ENCODE measurements at places on chromosomes 7 and 10.

DNA sequence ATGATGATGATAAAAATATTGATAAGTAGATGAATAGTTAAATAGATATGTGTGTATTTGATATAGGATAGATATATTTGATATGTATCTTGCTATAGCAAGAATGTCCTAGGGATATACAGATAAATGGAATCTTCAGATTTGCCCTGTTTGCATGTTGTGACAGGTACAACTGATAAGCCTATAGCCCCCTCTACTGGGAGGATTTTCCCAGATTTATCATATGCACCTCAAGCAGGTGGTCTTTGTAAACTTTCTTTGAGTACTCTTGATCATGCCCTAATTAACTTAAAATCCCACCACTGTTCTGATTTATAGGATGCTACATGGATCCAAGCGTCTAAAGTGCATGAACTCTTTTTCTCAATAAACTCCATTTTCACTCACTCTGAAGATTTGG lies 1050.7 kb downstream of the SORCS3 start:
- no peak for DNase-seq

GRCh38 chr10:65320236-65321026 lies 1605.4 kb upstream of the LRRTM3 start:
- no peak for DNase-seq

- no peak for DNase-seq
Measured at GRCh38 chr7:121017586-121017985, 29.1 kb downstream of the CPED1 start.

DNA sequence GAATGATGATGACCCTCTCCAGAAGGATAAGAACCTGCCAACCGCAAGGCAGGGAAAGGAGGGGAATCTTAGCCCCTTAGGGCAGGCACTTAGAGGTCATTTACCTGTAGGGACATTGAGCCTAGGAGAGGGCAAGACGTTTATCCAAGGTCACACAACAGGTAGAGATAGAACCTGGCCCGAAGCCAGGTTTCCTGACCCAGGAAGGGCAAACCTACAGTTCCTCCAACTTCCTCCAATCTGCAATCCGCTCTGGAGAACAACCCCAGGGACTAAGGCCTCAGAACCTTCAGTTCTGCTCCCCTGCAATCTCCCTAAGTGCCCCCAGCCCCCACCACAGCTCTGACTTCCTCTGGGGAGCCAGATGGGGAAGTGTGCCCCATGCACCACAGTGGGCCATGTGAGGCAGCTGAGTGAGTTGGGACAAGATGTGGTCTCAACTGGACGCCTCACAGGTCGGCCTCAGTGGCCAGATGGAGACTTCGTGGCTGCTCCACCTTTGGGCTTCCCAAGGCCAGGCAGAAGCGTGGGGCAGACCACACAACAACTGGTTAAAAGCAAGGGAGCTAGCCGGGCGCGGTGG lies 1.4 kb upstream of the PSAP start:
- no peak for DNase-seq

DNA sequence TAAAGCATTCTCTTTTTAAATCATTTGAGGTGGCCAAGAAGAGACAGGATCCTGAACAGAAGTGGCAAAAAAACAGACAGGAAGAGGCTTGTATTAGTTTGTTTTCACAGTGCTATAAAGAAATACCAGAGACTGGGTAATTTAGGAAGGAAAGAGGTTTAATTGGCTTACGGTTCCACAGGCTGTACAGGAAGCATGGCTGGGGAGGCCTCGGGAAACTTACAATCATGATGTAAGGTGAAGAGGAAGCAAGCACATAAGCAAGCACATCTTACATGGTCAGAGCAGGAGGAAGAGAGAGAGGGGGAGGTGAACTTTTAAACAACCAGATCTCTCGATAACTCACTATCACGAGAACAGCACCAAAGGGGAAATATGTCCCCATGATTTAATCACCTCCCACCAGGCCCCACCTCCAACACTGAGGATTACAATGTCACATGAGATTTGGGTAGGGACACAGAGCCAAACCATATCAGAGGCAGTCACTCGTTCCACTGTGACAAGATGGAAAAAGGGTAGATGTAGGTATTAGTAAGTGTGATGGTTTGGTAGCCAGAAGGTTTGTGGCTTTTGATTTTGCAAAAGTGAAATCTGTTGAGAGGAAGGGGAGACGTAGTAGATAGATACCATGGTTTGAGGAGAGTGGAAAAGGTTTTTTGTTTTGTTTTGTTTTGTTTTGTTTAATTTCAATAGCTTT lies 5.1 kb downstream of the MSRB2 start:
- DNase-seq: no peak

DNA sequence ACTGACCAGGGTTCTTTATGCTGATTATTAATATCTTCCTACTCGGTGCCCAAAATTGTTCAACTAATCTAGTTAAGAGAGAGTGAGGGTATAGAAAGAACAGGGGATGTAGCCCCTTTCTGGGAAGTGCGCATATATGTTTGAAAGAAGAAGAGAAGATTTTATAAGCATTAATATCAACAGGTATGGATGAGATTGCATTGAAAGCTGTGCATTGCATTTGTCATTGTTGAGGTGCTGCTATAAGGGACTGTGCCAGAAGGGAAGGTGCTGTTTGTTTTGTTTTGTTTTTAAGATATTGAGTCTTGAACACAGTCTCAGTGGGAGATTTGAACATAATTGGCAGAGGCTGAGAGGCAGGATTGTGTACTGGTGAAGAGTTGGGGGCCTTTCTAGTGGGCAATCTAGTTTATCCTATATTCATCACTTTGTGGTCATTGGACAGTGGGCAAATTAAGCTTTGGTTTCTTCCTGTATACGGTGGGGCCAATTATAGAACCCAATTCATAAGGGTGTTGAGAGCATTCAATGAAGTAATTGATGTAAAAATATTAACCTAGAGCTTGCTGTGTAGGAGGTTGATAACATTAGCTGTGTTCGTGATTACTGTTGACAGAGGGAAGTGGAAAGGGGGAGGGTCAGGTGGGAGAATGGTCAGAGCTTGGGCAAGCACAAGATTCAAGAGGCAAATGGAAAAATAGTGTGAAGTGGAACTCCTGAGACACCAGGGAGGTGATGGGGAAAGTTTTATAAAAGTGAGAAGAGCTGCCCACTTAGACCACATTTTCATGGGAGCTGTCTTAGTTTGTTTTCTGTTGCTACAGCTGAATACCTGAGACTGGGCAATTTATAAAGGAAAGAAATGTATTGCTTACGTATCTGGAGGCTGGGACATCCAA lies 19.9 kb upstream of the PCGF5 start:
- no peak for DNase-seq

- DNase-seq: no peak
Measured at GRCh38 chr10:50437248-50437647, 185.9 kb upstream of the ASAH2 start.

- no peak for DNase-seq
Measured at GRCh38 chr10:15265056-15265455, 96.6 kb upstream of the NMT2 start.

DNA sequence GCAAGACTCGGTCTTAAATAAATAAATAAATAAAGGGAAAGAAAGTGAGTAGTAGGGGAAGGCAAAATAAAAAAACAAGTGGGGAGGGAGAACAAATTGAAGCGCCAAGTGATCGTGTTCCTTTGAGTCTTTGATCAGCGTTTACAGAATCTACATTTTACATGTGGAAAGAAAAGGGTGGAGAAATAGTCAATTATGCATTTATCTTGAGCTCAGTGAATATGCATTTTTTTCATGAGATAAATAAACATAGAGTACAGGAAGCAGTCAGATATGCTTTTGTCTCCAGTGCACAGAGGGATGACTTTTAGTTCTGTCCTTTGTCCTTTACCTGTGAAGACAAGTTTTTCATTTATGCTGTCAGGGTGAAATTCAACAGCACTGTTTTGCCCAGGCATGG lies 6.1 kb upstream of the GUSB start:
- DNase-seq: no peak

- DNase-seq: no peak
Measured at GRCh38 chr10:14062528-14063260, 268.0 kb downstream of the FRMD4A start.

DNA sequence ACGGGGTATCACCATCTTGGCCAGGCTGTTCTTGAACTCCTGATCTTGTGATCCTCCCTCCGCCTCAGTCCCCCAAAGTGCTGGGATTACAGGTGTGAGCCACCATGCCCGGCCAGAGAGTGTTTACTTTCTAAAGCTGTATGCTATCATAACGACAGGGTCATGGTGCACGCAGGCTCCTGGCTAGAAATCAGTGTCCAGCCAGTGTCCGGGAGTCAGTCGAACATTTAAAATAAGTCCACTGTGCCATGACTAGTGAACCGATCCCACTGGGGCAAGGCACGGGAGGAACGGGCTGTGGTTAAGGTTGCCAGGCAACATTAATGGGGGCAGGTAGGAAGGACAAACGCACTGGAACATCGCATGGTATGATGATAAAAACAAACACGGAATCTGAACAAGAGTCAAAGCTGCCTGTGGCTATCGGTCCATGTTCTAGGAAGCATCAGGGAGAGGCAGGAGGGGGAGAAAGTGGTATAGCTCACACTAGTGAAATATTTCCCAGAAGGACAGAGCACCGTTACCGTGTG lies 89.0 kb upstream of the SEPHS1 start:
- no peak for DNase-seq

DNA sequence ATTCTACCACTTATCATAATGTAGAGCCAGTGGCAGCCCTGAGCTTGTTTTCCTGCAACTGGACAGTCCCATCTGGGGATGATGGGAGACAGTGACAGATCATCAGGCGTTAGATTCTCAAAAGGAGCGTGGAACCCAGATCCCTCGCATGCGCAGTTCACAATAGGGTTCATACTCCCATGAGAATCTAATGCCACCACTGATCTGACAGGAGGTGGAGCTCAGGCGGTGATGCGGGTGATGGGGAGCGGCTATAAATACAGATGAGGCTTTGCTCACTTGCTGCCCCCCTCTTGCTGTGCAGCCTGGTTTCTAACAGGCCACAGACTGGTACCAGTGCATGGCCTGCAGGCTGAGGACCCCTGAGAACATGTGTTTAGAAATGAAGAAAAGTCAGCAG lies 260.1 kb downstream of the CAMK1D start:
- DNase-seq: no peak

Data from activated CD8-positive, alpha-beta memory T cell treated with anti-CD3 and anti-CD28 coated beads, Interleukin-2, amount 10 ng/mL, durations not matched to agents 7 days and 5 days (primary cell).